ENCODE measurements at places on chromosomes 6 and 20.
A peak's percentile ranks its signal among the peaks of the same experiment; 100 is the strongest.

- DNase-seq, result peak; percentile 88
Observed at GRCh38 chr20:346640-347316, at the start of gene NRSN2. Gene NRSN2 (plus strand): TSS chr20:347111. CDS start chr20:349644, 2,533 bp downstream.

GRCh38 chr20:44097521-44098255 lies 89.3 kb downstream of the JPH2 start:
- no peak for DNase-seq

DNA sequence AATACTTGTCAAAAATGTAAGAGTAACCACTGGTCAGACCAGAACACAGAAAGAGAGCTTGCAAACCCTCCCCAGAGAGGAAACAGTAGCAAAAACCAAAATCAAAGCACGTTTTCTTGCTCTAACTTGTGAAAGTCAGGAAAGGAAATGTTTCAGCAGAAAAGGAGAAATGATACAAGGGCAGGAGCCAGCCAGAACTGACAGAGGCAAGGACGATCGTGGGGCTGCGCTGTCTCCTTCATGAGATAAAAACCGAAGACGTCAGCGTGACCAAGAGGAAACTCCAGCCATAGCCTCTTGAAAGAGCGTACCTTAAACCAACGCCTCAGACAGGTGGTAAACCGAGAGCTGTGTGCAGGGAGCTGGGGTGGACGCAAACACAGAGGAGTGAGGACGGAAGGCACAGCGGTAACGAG lies 27.5 kb downstream of the LAMA5 start:
- DNase-seq, result no peak

DNA sequence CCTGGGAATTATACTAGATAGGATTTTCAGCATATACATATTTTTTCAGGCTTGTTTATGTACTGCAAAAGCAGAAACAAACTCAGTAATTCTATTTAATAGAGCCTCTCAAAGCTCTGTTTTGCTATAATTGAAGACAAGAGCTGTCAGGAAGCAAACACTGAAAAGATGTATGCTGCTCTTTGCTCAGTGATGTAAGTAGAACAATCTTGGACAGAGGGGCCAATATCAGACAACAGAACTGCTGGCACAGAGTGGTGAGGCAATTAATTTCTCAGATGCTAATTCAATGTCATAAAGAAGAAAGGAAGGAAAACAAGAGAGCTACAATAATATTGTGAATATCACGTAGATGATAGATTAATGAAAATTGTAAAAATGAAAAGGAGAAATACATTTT lies 663.3 kb upstream of the ADGRB3 start:
- DNase-seq, result no peak

GRCh38 chr20:11165789-11166188 lies 492.0 kb upstream of the JAG1 start:
- DNase-seq, result no peak

- no peak for DNase-seq
Observed at GRCh38 chr6:683742-684440, 9.0 kb downstream of the EXOC2 start.

GRCh38 chr20:31551163-31552081 lies 37.2 kb downstream of the HM13 start:
- no peak for DNase-seq

DNA sequence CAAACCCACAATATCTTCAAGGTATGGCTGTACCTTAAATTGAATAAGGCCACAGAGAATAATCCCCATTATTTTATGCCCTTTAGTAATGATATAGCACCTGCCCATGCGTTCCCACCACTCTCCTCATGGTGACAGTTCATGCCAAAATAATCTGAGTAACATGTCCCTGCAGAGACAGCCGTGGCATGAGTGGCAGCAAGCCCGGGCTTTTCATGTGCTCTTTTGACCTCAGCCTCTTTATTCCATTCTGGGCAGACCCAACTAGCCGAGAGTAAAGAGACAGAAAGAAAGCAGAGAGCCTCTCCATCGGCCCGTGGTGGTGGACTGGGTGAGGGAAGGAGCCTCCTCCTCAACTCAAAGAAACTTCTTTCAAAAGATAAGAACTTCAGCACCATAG lies 19.9 kb upstream of the POPDC3 start:
- DNase-seq, result no peak

DNA sequence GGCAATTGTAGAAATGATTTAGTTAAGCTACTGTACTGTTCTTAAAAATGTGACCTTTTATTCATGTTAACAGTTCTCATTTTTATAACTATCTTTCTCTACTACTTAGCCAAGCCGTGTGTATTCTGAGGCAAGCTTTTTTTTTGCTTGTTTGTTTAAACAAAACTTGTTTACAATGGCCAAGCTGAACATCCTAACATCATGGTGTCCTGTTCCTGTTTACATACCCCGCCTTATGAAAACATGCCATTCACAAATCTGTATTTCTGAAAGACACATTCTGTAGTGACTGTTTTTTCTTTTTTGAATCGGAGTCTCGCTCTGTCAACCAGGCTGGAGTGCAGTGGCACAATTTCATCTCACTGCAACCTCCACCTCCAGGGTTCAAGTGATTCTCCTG lies 140.9 kb downstream of the NCOA3 start:
- DNase-seq, result no peak

DNA sequence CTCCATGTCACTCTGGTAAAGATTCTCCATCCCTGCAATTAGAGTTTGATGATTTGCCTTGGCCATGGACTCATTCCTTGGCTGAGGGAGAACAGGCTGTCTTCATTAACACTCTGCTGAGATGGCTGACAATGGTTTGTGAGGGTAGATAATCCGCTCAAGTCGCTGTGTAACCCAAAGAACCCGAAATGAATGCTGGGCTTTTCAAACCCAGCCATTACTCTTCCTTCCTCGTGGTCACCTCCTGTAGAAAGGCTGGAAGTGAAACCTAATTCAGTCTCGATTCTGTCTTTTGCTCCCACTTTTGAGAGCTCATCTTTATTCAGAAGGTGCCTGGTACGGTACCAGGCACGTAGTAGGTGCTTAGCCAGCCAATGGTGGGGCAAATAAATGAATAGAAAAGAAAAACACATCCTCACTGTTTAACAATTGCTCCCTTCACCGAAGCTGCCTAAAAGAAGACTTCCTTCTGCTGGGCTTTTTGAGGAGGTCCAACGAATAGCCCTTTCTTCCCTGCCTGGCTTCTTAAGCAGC lies 190.2 kb downstream of the BCAS1 start:
- no peak for DNase-seq

GRCh38 chr6:35093118-35093445 lies 48.1 kb downstream of the TCP11 start:
- no peak for DNase-seq

- DNase-seq, result no peak
Observed at GRCh38 chr6:45822873-45823272, 192.8 kb downstream of the CLIC5 start.

- DNase-seq, result no peak
Observed at GRCh38 chr6:107654764-107655163, 164.8 kb downstream of the SOBP start.

DNA sequence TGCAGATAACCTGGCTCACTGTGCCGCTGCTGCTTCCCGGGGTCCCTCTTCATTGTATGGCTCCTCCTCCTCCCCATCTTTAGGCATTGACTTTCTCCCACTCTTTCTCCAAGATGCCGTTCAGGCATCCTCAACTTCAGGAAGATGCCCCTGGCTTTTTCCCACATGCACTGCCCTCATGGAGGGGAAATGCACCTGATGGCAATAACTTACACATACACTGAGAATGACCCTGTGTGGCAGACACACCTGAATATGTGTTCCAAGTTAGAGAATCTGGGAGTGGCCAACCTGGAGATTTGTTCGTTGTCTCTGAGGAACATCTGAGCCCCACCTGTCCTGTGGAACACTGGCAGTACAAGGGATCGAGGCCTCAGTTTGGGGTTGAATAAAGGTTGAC lies 273.9 kb upstream of the CHD6 start:
- DNase-seq, result no peak

- no peak for DNase-seq
Observed at GRCh38 chr20:53581444-53582250, 12.0 kb downstream of the ZNF217 start.

DNA sequence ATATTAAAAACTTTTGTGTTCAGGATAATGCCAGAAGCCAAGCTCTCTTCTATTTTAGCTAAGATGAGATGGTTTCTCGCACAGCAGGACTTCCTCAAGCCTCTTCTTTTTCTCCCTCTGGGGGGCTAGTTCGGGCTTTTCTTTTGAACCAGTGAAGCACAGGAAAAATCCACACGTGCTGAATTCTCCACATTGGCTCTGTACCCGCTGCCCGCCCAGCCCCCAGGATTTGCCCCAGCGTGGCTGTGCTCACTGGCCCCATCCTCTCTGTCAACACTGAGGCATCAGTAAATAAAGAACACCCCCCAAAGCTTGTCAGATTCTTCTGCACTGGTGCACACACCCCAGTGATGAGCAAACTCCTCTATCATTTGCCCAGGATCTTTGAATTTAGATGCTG lies 232.8 kb downstream of the ZNF217 start:
- DNase-seq, result no peak

DNA sequence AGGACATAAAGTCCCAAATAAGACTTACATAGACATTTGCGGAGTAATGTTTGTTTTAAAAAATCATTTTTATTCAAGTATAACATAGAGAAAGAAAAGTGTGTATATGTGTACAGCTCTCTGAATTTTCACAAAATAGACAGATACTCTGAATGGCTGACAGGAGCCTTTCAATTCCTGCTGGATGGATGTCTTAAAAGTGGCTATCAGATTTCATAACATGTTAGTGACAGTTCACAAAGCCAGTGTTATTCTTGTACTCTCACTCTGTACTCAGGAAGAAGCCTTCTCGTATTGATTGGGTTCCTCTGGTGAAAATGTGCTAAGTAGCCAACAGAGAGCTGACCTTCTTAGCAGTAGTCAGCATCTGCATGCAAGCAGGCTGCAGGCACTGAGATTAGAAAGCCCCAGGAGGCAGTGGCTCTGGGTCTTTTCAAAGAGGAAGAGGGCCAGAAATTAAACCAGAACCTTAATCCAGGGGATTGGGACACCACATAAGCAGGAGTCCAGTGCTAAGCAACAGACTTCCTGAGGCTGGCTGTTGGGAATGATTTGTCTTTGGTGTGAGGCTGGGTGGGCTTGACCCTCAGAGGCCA lies 19.7 kb downstream of the SLC17A4 start:
- DNase-seq, result no peak

- DNase-seq, result no peak
Observed at GRCh38 chr6:56628105-56628504, 14.6 kb downstream of the DST start.

- no peak for DNase-seq
Observed at GRCh38 chr20:51463560-51463959, 79.0 kb downstream of the NFATC2 start.

- no peak for DNase-seq
Observed at GRCh38 chr20:63685269-63686026, 11.0 kb upstream of the TNFRSF6B start.

DNA sequence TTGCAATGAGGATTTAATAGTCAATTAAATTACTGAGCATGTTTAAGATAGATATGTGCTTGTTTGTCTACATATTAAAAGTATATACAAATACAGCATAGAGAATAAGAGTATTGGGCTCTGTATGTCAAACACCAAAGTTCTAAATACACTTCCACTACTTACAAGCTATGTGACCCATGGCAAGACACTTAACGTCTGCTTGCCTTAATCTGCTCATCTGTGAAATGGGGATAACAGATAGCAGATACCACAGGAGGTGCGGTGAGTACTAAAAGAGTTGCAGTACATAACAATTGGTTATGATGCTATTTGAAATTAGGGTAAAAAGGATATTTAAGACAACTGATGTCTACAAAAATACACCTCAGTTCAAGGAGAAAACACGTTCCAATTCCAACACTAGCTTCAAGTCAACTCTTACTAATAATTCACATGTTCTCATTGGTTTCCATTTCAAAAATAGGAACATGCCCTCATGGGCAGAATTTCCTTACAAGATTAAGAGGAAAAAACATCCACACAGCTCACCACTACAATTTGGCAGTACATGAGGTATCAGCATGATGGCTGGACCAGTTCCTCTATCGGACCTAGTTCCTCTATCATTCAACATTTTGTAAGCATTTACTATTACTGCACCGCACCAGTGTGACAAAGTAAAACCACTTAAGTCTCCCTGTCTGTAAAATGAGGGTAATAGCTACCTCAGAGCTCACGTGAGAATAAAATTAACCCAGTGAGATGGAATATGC lies 101.1 kb downstream of the SMLR1 start:
- no peak for DNase-seq

GRCh38 chr20:12815231-12815768 lies 193.5 kb upstream of the SPTLC3 start:
- DNase-seq, result no peak

DNA sequence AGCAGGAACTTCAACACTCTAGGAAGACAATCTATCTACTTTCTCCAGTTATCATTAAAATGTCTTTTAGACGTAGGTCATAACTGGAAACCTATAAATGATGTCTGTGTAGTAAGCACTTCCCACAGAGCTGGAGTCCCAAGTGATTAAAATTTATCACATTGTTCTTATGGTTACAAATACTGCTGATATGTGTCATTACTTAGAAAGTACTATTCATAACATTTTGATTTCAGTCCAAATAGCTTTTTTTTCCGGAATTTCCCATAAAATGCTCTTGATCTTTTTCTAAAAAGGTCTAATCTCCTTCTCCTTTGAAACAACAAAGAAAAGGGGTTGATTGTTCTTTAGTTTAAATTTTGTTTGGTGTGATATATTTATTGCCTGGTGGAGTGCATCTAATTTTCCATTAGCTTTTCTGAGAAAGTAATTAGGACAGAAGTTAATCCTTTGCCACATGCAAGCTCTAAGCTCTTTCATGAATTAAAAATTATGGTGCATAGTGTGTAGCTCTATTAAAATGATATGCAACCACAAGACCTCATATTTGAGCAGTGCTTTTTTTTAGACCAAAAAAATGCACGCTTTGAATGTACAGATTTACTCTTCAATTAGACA lies 132.7 kb upstream of the TCF21 start:
- DNase-seq, result no peak

GRCh38 chr6:2550247-2550646 lies 200.5 kb downstream of the MYLK4 start:
- no peak for DNase-seq

GRCh38 chr6:135576055-135576454 lies 78.5 kb upstream of the AHI1 start:
- no peak for DNase-seq

DNA sequence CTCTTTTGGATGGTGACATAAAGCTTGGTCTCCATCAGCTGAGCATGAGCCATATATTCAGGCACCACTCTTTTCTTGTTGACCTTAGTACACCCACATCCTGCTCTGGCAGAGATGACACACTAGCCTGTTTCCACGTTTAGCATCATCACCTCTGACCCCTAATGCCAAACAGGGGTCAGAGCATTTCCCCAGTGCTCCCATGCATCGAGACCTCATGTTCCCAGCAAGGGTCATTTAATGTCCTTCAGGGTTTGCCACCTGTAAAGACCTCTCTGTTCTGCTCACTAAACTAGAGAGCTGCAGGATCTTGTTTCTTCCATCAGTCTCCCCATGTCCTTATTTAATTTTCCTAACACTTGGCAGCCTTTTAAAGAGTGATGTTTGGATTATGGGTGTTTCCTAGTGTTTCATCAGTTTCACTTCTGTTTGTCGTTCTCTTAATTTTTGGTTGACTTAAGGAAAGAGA lies 97.5 kb downstream of the AIG1 start:
- no peak for DNase-seq

Measured in cerebellum (tissue), 4 donors.